Smooth muscle cell of the umbilical artery (primary cell): ENCODE measurements at places on chromosomes 13 and 19. TPM values are rescaled to one million over a fixed set of nuclear protein-coding genes. Genes with fewer than 3 reads are reported as not detected.

Gene CEACAM8
- total RNA-seq: not detected in 2 replicates

Gene SAE1
- 113 and 146 TPM in 2 replicates for total RNA-seq

Gene THSD8
- total RNA-seq: not detected in 2 replicates

Gene CEACAM16
- total RNA-seq: not detected in 2 replicates

Gene MAB21L1
- 0.05 and 0.59 TPM in 2 replicates for total RNA-seq

Gene BSG
- total RNA-seq: 507 and 644 TPM in 2 replicates

Gene ATP8A2
- under 0.01 and 0.05 TPM in 2 replicates for total RNA-seq

Gene SPACA4
- not detected in 2 replicates for total RNA-seq

Gene ZNF701
- 16.0 and 18.3 TPM in 2 replicates for total RNA-seq

Gene NALCN
- total RNA-seq: 27.0 and 58.8 TPM in 2 replicates

Gene VSTM2B
- total RNA-seq: not detected in 2 replicates

Gene ZSWIM9
- 2.7 and 3.3 TPM in 2 replicates for total RNA-seq

Gene SIGLEC8
- total RNA-seq: not detected in 2 replicates

Gene PGLYRP2
- total RNA-seq: not detected in 2 replicates

Gene DOHH
- 8.0 and 11.7 TPM in 2 replicates for total RNA-seq

Gene ANGPTL8
- total RNA-seq: not detected in 2 replicates

Gene NR1H2
- total RNA-seq: 66.2 and 79.9 TPM in 2 replicates

Gene RNASEH2A
- 7.1 and 23.5 TPM in 2 replicates for total RNA-seq

Gene METTL21C
- total RNA-seq: not detected in 2 replicates

Gene IL11
- 14.4 and 33.9 TPM in 2 replicates for total RNA-seq

Gene RNF17
- total RNA-seq: not detected in 2 replicates

Gene MRPS31
- total RNA-seq: 13.4 and 19.7 TPM in 2 replicates

Gene NEK5
- 0.51 and 0.59 TPM in 2 replicates for total RNA-seq

Gene SYDE1
- total RNA-seq: 26.1 and 44.0 TPM in 2 replicates

Gene APLP1
- 15.4 and 15.7 TPM in 2 replicates for total RNA-seq

Gene KLK14
- not detected in 2 replicates for total RNA-seq

Gene UPF3A
- total RNA-seq: 15.1 and 24.7 TPM in 2 replicates

Gene COL5A3
- total RNA-seq: 0.59 and 1.1 TPM in 2 replicates

Gene PDE4A
- total RNA-seq: 3.3 and 6.2 TPM in 2 replicates

Gene MYO1F
- total RNA-seq: under 0.01 and 0.05 TPM in 2 replicates

Gene TUBA3C
- not detected in 2 replicates for total RNA-seq

Gene SBK3
- not detected in 2 replicates for total RNA-seq

Gene RCBTB1
- total RNA-seq: 24.7 and 24.9 TPM in 2 replicates
